Activated naive CD8-positive, alpha-beta T cell treated with anti-CD3 and anti-CD28 coated beads, Interleukin-2, amount 50 U/mL, for 24 hours (primary cell): ENCODE measurements at places on chromosomes 2 and 18.
A peak's percentile ranks its signal among the peaks of the same experiment; 100 is the strongest.

DNA sequence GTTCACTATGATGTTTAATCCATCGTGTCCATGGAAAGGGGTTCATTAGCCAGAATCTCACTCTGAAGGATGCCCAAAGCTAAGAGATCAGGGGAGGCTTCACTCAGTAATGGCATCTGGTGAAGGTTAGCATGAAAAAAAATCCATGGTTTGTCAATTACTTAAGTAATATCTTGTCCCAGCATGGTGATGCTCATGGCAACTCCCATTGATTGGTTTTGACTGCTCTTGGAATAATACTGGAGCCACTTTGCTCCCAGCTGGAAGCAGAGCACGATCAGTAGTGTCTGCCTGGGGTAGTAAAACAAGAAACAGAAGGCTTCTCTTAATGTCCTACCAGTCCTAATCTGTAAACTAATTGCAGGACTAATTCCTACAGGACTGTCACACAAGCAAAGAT lies 799.4 kb downstream of the CNTNAP5 start:
- no peak for DNase-seq

DNA sequence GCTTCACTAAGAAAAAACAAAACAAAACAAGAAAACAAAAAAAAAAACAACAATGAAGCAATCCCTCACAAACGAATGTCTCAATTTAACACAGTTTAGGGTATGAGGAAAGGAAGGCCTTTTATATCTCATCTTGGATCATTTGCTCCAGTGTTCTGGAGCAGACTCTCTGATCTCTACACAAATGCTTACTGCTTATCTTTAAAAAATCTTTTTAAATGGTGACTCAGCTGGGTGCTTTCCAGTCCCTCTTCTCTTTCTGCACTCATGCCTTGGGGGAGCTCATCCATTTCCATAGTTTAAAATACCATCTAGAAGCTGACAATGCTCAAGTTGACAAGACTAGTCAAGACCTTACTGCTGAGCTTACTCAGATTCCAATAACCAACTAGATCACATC lies 56.2 kb downstream of the ETAA1 start:
- no peak for DNase-seq

DNA sequence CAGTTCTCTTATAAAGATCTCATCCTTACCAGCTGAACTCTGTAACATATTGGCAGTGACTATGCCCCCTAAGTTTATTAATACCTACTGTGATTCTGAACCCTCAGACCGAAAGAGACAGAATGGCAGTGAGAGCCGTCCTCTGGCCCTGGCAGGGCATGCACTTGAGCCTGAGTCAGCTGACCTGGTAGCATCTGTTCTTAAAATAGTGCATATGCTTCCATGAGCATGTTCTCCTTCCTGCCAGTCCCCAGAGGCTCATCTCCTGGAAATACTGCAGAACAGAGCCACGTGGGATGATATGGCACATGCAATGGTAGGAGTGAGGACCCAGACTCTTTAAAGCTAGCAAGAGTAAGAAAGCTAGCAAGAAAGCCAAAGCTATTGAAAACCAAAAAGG lies 59.0 kb downstream of the RASGRP3 start:
- DNase-seq: no peak

- no peak for DNase-seq
Observed at GRCh38 chr2:4515871-4516761, 812.7 kb downstream of the DCDC2C start.

GRCh38 chr2:231807020-231807419 lies 20.8 kb downstream of the COPS7B start:
- DNase-seq: no peak

DNA sequence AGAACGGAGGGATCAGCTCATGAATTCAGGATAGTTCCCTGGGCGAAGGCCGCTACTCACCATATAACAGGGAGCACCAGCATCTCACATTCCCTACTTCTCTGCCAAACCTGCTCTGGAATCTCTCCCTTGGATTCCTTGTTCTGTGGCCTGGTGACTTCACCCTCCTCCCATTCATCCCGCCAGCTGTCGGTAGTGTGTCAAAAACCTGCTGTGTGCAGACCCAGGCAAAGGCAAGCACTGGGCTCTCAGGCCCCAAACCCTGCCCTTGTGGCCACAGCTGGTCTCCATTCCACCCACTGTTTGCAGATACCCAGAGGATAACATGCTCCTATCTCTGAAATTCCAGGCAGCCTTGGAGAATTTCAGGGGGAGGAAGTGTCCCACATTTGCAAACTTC lies 151.6 kb downstream of the CAPN13 start:
- DNase-seq: no peak

DNA sequence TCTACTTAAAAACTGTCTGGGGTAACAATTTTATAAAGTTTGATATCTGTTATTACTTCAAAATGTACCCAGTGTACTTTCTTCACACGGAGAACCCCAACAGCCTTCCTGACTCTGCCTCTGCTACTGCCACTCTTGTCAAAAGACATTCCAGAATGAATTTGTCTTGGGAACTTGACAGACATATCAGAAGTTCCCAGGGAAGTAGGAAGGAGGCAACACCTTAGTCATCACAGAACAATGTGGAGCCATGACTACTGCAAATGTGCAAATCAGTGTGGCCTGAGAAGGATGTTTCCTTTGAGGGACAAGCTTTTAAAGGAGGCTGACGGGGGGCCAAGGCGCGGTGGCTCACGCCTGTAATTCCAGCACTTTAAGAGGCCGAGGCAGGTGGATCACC lies 133.8 kb upstream of the RNF152 start:
- DNase-seq: no peak

GRCh38 chr2:197010200-197011020 lies 83.9 kb upstream of the PGAP1 start:
- no peak for DNase-seq

DNA sequence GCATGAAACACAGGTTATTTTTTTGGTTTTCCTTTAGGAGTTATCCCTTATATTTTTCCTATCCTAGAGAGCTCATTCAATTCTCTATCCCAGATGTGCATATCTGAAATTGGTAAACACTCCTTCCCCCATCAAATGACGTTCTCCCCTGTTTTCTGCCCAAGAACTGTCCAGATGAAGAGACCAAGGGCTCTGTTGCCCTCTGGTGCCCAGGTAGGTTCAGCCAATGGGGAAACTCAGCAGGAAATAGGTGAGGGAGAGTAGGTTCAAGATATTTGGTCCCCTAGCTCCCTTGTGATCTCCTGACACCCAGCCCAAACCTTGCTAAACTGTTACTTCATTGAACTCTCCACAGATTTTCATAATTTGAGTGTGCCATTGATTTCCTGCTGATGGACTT lies 14.1 kb upstream of the INO80C start:
- no peak for DNase-seq

GRCh38 chr2:126244937-126245336 lies 411.0 kb upstream of the GYPC start:
- DNase-seq: peak; percentile 48

DNA sequence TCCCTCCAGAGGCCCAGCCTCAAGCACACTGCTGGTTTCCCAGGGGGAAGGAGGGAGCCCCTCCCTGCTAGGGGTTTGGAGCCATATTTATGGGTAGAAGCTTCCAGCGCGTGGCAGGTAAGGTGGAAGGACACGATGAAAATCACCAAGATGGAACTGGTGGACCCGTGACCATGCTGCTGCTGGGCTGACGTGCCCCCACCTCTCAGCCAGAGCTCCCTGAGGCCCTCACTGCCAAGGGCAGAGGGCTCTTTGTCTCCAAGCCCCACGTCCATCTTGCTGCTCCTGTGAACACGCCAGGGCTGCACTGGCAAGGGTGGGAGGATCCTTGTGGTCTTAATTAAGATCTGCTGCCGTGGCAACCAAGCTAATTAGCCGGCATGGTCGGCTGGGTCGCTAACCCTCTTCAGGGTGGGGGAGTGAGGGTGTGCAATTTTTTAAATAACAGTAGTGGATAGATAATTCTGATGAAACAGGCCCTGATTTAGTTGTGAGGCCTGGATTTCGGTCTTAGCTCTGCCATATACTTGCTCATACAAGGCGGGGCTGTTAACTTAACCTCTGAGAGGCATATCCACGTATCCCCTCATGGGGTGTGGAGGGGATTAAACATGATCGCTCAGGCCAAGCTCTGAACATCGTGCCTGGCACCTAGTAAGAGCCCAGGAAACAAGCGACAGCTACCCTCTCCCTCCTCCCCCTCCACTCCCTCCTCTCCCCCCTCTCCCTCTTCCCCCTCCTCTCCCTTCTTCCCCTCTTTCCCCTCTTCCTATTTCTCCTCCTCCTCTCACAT lies 232.8 kb downstream of the CELF4 start:
- DNase-seq: no peak

DNA sequence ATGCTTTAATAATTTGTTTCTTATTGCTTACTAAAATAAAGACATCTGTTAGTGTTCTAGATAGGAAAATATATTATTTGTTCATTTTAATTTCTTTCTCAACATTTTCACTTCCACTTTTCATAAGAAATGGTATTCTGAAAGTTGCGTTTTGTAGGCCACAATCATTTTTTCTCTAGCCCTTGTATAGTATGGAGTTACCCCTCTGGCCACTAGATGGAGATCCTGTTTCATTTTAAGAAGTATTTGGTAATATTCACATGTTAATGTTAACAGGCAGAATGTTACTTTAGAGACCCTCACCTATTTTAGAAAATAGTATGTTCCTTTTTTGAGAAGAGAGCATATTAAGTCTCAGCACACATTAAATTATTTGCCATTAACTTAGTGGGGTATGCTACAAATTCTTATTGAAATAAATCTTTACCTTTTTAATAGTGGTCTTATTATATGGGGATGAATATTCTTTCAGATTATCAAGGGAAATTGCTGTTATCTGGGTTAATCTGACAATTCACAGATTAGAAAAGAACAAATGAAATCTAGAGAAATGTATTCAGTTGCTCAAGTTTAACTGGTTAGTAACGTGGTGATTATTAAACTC lies 73.9 kb upstream of the TTC27 start:
- DNase-seq: no peak
